ENCODE measurements at places on chromosomes 6 and 20. TPM values are rescaled to one million over a fixed set of nuclear protein-coding genes. Genes with fewer than 3 reads are reported as not detected.

DNA sequence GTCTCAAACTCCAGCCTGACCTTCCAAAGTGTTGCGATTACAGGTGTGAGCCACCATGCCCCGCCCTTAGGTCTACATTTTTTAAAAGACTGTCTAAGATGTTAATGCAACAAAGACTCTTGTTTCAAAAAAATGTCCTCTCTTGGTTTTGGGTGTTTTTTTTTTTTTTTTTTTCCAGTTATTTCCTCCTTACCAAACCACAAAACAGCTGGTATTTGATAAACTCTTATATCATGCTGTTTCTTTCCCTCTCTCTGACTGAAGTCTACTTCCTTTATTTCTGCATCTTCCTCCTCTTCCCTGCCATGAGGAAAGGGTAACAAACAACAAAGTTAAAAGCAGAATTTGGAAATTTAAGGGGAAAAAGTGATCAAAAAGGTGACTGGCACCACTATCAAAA lies 21.2 kb downstream of the STK38 start:
- no peak for DNase-seq

DNA sequence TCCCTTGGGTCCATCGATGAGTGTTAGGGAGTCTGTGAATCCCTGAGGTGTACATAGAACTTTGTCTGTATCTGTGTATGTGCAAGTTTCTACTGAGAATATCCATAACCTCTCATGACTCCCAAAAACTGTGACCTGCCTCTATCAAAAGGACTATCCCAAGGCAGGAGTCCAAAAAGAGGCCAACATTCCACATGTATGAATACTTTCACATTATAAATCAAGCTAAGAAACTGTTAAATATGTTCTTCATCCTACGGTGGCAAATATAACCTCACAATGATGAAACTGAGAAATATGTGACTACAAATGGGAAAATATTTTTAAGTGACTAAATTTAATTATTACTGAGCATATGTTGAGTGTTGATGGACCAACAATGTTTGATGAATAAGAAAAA lies 16.1 kb upstream of the STX11 start:
- no peak for DNase-seq

DNA sequence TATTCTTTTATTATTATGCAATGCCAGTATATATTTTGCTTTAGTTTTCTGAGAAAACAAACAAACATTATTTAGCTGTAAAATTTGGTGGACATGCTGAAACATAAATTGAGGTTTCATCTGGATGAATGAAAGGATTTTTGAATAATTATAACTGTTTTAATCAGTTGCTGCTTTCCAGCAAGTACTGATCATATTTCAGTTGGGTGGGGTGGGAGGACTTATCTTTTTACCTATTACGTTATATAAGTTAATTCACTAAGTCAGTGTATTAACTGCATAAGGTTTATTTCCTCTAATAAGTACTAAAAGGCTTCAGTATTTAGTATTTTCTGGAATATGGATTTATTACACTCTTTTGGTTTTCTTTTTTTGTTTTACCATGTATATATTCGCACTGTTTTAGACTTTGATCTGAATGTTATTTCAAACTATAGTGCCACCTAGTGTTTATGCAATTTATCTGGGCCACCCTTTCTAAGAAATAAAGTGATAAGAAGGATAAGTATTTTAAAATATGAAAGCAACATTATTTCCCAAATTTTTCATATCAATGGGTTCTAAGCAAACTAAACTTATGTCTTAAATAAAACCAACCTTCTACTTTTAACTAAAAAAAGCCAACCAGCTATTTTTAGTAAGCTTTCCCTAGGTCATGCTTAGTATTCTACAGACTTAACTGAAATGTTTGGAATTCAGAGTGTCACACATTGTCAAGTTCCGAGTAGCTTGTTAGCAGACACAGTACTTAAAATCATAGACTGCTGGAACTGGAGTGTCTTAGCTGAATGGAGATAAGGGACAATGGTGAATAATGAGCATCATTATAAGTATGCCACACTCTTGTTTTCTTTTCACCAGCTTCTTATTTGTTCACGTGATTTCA lies 105.4 kb upstream of the MCHR2 start:
- no peak for DNase-seq

- DNase-seq: no peak
These were observed 5.2 kb upstream of the CNR1 start for GRCh38 chr6:88171312-88171711.

GRM1 gene
- total RNA-seq: 0.45 TPM

- no peak for DNase-seq
These were observed 142.0 kb downstream of the RNASET2 start for GRCh38 chr6:166814390-166814789.

- no peak for DNase-seq
These were observed 24.3 kb upstream of the CCN5 start for GRCh38 chr20:44690781-44691423.

DNA sequence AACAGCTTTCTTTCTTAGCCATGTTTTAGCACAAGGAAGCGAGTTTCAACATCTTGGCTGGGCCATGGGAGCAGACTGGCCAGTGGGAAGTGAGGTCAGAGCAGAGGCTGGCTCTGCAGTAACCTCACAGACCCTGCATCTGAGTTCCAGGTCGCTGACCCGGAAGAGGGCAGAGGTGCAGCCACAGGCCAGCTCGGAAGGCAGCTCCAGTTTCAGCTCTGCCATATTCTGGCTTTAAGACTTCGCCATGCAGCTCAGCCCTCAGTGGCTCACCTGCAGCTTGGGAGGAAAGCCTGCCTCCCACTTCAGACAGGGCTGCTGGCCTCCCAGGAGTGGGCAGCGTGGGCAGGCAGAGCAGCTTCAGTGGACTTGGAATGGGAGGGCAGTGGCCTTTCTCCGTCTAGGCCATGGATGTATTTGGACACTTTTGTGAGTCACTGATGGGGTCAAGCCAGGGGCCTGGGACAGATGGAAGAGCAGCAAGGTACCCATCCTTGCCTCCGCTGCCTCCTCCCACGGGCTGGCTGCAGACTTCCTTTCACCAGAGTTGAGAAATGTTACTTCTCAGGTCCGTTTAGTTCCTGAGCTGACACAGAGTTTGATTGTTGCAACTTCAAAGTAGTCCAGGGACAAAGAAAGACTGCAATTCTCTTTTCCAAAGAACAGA lies 18.5 kb downstream of the CST8 start:
- DNase-seq: no peak
